ENCODE measurements at places on chromosomes 3 and 15.

DNA sequence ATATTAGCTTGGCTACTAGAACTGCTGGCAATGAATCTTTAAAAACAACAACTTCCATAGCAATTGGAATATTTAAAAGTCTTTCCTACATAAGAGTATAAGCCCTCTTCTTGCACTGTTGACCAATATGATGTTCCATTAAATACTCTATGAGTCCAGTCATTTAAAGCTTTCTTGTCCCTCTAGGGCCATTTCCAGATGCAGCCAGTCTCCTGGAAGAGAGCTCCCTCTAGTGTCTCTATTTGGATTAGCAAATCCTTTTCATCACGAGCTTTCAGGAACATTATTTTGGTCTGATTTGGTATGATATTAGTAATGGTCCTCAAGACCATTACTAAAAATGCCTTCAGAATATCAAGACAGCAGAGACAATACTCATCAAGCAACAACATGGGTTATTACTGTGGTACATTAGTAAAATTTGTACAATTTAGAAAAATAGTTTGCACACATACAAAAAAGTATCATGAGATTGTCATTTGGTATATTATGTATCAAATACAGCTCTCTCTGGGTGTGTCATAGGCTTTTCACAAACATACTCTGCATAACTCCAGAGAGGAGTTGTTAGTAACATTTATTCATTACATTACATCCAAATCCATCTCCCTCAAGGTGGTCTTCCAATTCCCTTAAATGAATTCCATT, 101.3 kb downstream of the DPH6 start:
- DNase-seq = no peak

- DNase-seq = no peak
These were observed 543 bp upstream of the REC114 start for GRCh38 chr15:73442421-73442820.

GRCh38 chr3:36418296-36418695, 38.0 kb downstream of the STAC start:
- no peak for DNase-seq

- DNase-seq = no peak
These were observed 47.2 kb upstream of the RASA2 start for GRCh38 chr3:141439589-141439988.

DNA sequence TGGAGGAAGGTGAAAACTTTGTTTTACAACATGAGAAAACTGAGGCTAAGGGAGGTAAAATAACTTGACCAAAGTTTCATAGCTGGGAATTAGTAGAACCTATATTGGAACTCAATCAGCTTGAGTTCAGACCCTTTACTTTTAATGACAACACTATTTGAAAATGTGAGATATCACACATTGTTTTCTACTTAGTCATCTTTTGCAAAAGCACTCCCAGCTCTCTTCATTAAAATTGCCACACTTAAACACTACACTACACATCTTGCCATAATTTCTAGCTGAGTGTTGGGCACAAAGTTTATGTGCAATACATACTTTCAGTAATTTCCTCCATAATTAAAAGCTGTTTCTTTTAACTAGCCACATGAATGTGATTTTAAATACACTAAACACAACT, 230.4 kb upstream of the DCBLD2 start:
- no peak for DNase-seq

DNA sequence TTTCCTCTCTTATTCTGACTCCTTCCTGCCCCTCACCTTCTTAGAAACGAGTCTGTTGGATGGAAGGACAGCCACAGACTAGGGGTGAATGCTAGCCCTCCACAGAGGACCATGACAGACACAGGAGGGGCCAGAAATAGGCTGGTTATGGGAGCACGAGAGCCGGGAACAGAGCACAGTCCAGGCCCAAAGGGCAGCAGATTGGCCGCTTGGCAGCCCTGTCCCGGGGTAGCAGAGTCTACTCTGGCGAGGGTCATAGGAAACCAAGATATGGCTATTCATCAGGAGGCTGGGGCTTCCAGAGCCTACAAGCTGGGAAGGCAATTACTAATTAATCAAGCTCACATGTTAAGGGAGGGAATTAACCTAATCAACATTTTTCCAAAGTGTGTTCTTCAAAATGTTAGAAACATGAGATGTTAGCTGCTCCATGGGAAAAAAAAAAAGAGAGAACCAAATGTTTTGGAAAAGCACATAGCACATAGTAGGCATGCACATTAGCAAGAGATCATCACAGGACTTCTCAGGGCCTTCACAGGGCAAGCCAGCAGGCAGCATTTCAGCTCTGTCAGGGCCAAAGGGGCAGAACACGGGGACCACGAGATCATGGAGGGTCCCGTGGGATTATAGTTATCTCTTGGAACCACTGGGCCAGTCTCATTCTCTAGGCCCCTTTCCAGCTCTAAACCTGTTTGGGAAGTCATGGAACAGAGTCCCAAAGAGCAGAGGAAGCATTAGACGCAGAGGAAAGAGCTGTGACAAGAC, 13.3 kb downstream of the SEMA3G start:
- no peak for DNase-seq

- DNase-seq = no peak
These were observed 267.3 kb upstream of the SLITRK3 start for GRCh38 chr3:165463531-165463930.

GRCh38 chr15:76449455-76449854, 112.9 kb downstream of the ISL2 start:
- no peak for DNase-seq

DNA sequence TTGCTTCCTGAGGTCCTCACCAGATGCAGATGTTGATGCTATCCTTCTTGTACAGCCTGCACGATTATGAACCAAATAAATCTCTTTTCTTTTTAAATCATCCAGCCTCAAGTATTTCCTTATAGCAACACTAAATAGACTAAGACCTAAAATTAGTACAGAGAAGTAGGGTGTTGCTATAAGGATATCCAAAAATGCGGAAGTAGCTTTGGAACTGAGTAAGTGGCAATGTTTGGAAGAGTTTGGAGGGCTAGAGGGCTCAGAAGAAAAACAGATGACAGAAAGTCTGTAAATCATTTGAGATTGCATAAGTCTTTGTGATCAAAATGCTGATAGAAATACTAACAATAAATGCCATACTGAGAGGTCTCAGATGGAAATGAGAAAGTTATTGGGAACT, 894.9 kb downstream of the DIPK2A start:
- DNase-seq = no peak

GRCh38 chr3:170680593-170680992, 94.7 kb upstream of the SLC7A14 start:
- DNase-seq = no peak

DNA sequence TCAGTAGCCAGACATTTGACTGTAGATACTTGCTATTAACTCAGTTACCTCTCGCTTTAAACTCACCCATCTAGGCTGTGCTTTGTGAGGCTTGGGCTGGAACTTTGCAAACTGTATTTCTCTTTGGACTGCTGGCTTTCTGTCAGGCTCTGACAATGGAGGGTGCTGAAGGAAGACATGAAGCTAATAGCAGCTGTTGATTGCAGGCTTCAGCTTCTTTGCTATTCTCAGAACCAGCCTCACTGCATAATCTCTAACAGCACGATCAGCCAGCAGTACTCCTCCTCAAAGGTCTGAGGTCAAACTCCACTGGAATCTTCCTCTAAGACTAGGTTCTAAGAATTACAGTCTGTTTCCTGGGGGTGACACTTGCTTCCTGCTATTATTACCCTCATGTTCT, 295.6 kb downstream of the ZBBX start:
- no peak for DNase-seq

- no peak for DNase-seq
These were observed 74.9 kb upstream of the TNIK start for GRCh38 chr3:171535133-171535532.

GRCh38 chr15:39642011-39642640, 61.2 kb downstream of the THBS1 start:
- no peak for DNase-seq

DNA sequence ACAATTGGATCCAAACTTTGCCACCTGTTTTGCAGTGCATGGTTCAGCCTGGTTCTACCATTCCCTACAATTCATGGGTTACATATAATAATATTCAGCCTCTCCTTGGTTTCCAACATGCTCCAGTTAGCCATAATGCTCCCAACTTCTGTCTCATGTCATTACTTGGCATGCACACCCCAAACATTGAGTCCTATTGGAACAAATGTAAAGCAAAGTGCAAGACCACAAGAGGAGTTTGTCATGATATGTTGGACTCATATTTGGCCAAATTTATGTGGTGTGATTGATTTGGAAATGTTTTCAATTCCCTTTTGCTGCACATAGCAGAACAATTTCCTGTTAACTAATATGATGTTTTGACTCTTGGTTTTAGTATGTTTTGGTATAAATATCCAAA, 50.2 kb downstream of the KCNAB1 start:
- DNase-seq = no peak

- no peak for DNase-seq
These were observed 15.7 kb upstream of the RPS27L start for GRCh38 chr15:63172851-63173451.

DNA sequence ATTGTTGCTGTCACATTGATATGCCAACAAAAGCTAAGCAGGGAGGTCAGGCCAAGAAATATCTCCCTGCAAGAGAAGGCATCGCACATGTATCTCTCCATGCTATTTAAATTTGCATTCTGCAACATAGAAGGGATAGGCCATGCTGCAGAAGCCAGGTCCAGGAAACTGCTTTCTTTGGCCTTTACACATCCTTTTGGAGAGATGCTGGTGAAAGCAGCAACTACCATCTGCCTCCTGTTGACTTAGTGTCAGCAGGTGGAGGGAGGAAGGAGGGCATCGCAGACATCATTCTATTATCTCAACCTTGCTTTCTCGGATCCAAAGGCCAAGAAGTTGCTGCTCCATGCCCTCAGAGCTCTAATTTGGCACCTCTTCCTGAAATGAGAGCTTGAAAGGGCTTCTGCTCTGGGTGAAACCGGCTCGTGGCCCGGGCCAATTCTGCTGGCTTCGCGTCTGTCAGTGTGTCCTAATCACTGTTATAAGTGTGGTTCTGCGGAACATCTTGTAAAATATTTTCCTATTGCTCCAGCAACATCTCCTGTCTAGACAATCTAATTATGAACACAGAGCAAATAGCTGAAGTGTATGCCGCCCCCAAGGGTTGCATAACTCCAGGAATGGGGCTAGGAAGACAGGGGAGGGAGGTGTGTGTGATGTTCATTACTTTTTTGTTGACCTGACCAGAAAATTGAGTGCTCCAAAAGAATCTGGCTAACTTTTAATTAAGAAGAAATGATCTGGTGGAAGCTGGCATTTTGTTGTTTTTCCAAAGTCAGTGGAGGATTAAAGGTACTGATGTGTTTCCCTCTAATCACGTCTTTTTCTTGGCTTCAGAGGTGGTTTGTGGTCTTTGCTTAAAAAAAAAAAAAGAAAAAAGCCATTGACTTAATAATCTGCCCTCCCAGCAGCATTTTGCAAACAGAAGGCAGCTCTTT, 89.1 kb downstream of the TPRG1 start:
- DNase-seq = no peak

DNA sequence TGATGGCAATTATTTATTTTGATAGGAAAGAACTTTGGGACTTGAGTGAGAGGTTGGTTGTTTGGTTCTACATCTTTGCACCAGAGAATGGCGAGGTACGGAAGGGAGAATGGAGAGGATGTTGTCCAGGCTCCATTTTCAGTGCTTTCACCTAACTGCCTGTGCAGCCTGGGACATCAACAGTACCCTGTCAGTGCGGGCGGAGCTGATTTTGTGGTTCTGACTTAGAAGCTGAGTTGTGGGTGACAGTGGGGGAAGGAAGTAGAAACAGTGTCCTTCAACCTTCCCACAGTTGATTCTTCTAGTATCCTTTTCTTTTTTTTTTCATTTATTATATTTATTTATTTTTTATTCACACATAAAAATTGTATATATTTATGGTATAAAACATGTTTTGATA, 95.3 kb downstream of the TIGIT start:
- no peak for DNase-seq

GRCh38 chr3:138326866-138327595, 2.6 kb downstream of the NME9 start:
- DNase-seq = no peak

DNA sequence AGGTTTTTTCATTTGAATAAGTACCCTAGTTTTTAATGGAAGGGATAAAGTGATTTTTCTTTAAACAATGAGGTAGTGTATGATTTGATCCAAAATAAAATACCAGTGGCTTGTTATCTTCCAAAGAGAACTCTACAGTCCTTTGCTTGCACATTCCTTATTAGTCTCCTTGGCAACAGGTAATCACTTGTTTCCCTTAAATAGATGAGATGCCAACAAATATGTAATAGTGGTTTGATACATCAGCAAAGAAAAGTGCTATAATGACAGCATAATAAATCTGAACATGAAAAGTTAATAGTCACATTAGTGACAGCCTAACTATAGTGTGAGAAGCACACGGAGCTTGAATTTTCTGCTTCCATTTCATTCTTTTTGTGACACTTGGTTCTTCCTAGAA, 360.2 kb downstream of the ZNF385D start:
- DNase-seq = no peak

DNA sequence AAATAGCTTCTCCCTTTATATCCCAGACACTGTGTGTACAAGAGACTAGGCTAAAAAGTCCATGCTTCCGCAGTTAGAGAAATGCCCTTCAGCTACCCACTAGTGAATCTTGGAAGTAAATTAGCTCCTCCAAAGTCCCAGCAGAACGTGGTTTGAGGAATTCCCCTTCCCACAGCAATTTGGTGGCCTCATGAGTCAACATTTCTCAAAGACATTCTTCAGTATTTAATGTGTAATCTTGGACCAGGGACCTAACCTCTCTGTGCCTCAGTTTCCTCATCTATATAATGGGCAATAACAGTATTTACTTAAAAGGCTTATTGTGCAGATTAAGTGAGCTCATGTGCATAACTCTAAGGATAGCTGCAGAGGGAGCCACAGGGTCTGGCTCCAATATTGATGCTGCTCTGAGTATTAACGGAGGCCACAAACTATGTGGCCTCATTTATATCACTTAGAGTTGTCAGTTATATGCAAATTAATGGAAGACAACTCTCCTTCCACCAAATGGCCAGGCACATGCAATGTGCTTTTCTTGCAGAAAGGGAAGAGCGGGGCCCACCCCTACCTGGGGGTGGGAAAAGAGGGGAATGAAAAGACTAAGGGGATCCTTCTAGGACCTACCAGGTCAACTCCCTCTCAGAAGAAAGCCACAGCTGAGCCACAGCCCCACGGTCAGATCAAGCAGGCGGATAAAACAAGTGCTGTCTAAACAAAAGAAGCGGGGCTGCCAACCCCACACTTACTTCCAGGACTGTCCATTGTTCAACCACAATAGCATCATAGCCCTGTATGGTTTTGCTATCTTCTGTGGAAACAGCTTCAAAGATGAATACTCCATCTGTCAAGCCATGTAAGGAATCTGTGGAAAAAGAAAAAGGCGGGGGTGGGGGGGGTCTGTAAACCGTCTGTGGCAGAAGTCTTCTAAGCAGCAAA, 92.4 kb downstream of the OXNAD1 start:
- no peak for DNase-seq

GRCh38 chr3:178140531-178141304, 395.5 kb upstream of the KCNMB2 start:
- DNase-seq = no peak

DNA sequence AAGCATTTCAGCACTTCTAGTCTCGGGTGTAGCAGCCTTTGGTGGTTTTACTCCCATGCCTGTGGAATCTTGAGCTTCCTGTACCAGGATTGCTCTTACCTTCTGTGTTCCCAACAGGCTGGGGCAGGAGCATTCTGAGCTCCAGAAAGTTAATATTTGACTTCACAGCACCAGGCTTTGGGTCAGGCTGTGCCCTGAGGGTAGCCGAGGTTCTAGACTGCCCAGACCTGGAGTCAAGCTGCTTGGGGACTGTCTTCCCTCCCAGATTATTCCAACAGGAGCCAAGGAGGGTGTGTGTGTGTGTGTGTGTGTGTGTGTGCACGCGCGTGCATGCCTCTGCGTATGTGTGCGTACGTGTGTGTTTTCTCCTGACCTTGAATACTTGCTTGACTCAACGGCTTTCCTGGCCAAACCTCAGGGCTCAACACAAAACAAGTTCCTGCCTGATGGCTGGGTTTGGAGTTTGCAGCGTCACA, 94.8 kb downstream of the FLNB start:
- DNase-seq = no peak

All from T1000 (cell line).